ENCODE measurements at places on chromosomes 13 and 19.
A peak's percentile ranks its signal among the peaks of the same experiment; 100 is the strongest.

- DNase-seq = peak; percentile 1
Observed at GRCh38 chr19:13366529-13367143, 139.6 kb downstream of the CACNA1A start.

DNA sequence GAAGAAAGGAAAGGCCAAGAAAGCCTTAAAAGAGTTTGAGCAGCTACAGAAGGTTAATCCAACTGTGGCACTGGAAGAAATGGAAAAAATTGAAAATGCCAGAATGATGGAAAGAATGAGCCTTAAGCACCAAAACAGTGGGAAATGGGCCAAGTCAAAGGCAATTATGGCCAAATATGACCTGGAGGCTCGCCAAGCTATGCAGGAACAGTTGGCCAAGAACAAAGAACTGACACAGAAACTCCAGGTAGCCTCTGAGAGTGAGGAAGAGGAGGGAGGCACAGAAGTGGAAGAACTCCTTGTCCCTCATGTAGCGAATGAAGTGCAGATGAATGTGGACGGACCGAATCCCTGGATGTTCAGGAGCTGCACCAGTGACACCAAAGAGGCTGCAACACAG lies 5.1 kb downstream of the UTP14C start:
- peak; percentile 25 for DNase-seq

DNA sequence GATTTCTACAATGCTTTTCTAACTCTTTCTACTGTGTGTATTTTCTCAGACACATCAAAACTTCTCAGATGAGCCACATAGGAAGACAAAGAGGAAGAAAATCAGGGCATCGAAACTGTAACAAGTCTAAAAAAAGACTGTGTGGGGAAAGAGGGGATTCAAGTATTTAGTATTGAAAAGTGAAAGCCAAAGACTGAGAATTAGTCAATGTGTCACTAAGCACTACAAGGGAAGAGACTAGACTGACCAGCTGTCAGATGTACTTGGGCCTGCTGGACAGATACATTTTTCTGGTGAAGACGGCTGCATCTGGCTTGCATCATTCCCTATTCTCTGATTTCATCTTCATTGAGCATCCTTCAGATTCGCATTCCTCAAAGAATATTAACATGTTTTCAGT lies 25.4 kb downstream of the COMMD6 start:
- DNase-seq = no peak

- DNase-seq = no peak
Observed at GRCh38 chr13:92574499-92574898, 652.1 kb upstream of the GPC6 start.

DNA sequence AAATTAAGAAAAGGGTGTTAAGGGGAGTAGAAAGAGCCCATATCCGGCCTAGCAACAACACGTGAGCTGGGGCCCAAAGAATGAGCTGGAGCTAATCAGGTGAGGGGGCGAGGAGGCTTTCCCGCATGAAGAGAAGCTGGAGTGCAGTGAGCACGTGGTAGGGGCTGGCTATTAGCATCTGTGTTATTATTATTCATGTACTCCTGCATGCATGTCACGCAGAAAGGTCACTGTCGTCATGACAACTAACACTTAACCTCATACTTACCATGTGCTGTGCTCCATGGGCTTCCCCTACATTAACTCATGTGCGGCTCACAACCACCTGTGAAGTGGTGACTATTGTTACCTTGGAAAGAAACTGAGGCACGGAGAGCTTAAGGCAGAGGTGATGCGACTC lies 227.6 kb upstream of the UBL3 start:
- DNase-seq = no peak

- DNase-seq = no peak
Observed at GRCh38 chr13:36101157-36101556, 30.0 kb downstream of the DCLK1 start.

DNA sequence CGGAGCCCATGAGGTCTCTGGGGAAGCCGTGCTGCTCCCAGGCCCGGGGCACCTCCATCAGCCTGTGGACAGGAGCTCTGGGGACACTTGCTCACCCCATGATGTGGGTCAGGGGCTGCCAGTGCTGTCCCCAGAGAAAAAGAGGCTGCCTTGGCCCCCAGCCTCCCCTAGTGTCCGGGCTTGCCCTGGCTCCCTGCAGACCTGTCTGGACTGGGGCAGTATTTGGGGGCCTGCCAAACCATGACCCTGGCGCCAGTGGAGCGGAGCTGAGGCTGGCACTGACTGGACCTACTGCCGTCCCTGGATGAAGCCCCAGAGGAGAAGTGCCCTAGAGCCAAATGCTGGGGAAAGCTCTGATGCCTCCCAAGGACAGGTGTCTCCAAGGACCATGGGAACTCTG lies 30.4 kb downstream of the ELAVL1 start:
- DNase-seq = no peak

DNA sequence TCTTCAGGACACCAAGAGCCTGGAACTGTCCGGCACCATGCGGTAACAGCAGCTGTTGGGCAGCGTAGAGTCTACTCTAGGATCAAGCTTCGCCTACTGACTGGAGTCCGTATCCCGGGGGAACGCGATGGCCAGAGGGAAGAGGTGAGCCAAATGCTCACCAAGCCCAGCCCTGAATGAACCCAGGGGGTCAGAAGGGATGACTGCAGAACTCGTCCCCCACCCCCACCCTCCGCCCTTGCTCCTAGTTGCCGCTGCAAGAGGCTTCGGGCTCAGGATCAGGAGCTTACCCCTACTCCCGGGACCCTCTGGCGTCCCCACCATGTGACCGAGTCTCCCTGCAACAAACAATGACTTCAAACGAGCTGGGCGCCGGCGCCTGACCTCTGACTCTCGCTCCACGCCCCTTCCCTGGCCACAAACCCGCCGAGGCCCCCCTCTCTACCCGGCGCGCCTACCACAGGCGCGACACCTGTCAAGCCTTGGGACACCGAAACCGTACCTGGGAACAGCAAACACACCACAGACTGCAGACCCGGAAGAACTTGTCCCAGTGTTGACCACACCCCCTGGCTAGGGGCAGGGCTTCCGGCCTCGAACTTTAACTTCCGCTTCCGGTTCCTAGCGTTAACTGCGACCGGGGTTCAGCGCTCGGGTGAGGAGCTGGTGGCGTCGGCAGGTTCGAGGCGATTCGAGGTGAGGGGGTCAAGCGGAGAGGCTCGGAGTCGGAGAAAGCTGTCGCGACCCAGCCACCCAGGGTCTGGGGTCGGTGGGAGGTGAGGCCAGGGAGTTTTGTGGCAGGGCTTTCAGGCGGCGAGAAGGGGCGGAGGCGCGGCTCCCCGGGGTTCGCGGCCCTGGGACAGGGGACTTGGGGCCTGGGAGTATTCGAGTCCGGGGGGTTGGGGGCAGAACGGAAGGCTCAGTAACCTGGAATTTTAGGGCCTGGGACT lies at the start of gene UBL5:
UBL5 (plus strand) TSS at position 630 of the 950 bp plus-strand sequence. CDS start 420 bp downstream, outside the sequence.
- peak; percentile 90 for DNase-seq

DNA sequence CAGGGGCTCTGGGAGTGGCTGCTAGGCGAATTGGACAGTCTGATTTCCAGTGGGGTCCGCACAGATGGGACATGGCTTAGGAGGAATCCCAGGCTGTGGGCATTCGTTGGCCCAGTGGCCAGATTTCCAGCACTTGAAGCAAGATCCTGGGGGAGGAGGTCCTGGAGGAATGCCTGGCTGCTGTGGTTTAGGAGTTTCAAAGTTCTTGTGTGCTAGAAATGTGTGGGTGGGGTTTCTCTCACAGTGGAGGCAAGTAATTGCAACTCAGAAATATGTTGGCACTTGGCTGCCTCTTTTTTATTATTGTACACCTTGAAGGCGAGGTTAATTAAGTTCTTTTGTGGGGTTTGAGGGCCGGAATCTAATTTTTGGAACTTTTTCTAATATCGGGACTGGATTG lies 17.1 kb downstream of the IGFL3 start:
- DNase-seq = no peak

- no peak for DNase-seq
Observed at GRCh38 chr13:111952814-111953213, 114.1 kb upstream of the SOX1 start.

- no peak for DNase-seq
Observed at GRCh38 chr19:32178401-32178800, 167.0 kb upstream of the ZNF507 start.

GRCh38 chr13:43008596-43008995 lies 14.8 kb upstream of the DNAJC15 start:
- no peak for DNase-seq

GRCh38 chr13:103218253-103218652 lies 152.0 kb upstream of the SLC10A2 start:
- no peak for DNase-seq

- DNase-seq = no peak
Observed at GRCh38 chr13:98549728-98550317, 27.1 kb downstream of the STK24 start.

GRCh38 chr13:99434258-99434788 lies 66.9 kb upstream of the TM9SF2 start:
- DNase-seq = no peak

DNA sequence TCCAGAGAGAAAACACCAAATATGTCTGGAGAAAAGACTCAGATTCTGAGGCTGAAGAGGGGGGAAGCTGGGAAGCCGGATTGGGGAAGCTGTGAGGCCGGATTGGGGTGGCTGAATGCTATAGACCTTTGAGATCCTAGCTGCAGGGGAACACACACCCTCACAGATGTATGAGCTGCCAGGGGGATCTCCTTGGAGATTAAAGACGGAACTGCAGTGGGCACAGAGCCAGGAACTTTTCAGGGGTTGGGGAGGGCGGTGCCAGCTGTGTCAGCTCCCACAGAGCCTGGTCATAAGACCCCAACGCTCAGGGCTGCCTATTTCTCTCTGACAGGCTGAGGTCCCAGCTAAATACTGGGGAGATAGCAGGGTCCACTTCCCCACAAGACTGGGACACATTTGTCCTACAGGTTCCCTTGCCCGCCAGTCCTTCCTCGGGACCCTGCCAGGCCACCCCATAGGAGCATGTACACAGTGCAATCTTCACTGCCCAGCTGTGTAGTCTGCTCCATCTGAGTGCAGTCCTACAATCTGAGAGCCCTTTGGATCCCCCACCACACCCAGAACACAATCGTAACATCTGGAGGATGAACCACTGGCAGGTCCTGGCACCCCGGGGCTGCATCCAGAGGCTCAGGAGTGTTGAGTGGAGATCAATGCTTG lies 1893.9 kb downstream of the PCDH9 start:
- no peak for DNase-seq

- no peak for DNase-seq
Observed at GRCh38 chr19:36236946-36237310, 22.0 kb downstream of the ZNF146 start.

Measured in lung microvascular endothelial cell (primary cell).